A549 treated with DMSO at 1 μM for 4 hours (cell line): ENCODE measurements at places on chromosomes 4 and X. TPM values are rescaled to one million over a fixed set of nuclear protein-coding genes. Genes with fewer than 3 reads are reported as not detected.

TLR10 gene
- total RNA-seq, result 0.05 TPM in 3 of 5 replicates, not detected in the others

CT45A10 gene
- total RNA-seq, result 0.23 to 0.55 TPM (median 0.37 TPM) in 4 of 5 replicates, not detected in the other

MAGEB2 gene
- not detected in 5 replicates for total RNA-seq

PRDM5 gene
- 3.6 to 5.2 TPM (median 4.5 TPM) in 5 replicates for total RNA-seq

PDE6B gene
- not detected in 5 replicates for total RNA-seq

HSFX2 gene
- 0.13 TPM in 1 of 5 replicates, not detected in the others for total RNA-seq
